ENCODE measurements at places on chromosomes 3 and 15.
A peak's percentile ranks its signal among the peaks of the same experiment; 100 is the strongest.

DNA sequence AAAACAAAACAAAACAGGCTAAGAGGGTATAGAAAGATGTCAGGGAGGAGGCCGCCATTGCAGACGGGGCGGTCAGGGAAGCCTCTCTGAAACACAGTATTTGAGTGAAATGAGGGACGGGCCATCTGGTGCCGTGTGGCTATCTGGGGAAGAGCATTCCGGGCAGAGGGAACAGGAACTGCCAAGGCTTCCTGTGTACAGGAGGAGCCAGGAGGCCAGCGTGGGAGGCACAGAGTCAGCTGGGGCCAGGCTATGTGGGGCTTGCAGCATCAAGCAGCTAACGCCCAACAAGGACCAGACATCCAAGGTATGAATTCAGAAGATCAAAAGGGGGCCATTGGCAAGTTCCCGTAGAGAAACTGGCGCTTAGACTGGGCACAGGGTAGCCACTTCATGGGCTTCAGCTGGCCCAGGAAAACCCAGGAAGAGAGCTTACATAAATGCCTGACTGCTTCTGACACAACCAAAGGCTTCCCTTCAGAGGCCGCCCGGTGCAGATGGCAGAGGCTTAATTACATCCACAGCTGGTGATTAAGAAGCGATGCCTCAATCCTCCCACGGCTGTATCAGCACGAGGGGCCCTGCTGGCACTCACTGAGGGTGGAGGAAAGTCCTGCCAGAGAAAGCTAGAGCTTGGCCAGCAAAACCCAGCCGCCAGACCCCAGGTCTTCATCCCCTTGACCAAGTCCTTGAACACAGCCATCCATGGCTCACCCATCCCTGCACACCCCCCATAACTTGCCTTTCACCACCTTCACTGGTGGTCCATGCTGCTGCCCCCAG, 144.9 kb downstream of the MEGF11 start:
- DNase-seq, result peak; percentile 86

DNA sequence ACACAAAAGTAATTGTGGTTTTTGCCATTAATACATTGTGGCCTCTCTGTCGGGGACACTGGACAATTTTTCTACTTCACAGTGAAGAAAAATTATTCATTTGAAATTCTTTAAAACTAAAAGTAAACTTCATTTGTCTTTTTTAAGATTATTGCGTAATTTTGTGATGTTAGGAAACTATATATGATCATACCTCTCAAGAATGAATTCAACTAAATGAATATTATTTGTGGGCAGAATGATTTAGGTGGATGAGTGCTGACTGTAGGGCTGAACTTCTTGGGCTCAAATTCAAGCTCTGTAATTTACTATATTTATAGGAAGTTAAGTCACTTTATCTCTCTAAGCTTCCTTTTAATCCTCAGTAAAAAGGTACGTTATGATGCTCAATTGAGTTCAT, 441.2 kb downstream of the ROBO1 start:
- DNase-seq, result no peak

GRCh38 chr3:128555098-128555825, 62.3 kb upstream of the GATA2 start:
- DNase-seq, result no peak

GRCh38 chr3:29978036-29978435, 628.4 kb upstream of the TGFBR2 start:
- no peak for DNase-seq

DNA sequence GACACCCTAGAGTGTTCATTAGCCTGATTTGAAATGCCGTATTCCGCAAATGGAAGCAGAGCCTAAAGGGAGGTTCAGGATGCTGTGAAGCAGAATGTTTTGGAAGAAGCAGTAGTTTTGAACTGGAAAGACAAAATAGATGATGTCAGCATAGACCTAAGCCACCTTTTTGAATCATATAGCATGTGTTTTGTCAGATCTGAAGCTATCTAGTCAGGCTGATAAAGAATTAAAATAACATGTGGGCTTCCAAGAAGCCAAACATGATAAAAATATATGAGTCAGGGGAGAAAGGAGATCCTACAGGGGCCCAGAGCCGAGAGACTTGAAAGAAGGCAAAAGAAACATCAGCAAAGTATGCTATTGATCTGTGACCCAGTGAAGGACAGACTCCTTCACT, 47.2 kb upstream of the RASA2 start:
- no peak for DNase-seq

GRCh38 chr15:57570994-57571393, 20.7 kb upstream of the MYZAP start:
- no peak for DNase-seq

DNA sequence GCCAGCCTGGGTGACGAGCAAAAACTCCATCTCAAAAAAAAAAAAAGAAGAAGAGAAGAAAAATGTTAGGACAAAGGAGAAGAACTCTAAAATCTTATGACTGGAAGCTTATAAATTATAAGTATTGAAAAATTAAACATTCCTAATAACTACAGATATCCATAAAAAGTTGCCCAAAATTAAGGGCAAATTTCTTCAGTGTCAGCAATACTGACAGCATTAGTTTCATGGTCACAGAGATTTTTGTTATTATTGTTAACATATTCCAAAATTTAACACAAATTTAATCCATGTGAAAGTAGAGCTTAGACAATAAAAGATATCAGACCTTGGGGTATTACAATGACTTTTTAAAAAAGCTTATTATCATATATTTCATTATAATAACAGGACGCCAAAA, 74.1 kb downstream of the NR2F2 start:
- no peak for DNase-seq

DNA sequence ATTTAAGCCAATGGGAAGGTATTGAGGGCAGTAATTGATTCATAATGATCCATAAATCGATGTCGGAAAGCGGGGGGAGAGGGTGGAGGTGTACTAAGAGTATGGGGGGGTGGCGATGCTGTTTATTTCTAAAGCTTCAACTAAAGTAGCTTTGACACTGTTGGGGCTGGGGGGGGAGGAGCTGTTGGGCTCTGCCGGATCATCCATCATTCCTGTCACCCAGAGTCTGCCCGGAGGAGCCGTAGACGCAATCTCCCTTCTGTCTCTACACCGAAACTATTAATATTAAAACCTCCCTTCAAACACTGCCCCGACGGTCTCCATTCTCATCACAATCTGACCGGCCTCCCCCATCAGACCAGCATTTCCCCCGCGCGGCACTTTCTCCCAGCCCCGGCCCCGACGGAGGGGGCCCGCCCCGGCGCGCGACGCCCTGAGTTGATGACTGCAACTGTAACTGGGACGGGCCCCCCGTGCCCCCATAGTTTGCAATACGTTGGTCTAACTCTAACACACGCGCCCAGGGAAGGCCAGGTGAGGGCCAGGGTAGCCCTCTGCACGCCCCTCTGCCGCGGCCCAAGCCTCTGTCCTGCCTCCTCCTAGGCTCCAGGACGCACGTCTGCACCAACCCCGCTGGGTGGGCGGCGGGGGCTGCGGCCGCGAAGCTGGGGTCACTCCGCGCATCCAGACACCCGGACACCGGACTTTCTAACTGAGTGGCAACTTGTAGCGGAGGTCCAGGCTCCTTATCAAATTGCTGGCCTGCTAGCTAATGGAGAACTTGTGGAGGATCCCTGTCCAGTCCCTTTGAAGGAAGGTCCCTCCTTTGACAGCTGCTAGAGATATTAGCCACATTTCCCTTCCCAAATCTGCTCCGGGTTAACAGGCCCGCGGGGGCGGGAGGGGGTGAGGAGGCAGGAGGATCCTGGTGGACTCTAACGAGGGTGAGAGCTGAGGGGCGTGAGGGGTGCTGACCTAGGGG, 212.0 kb downstream of the MEIS2 start:
- DNase-seq, result no peak

All from NCI-H2171 (cell line).